Activated CD8-positive, alpha-beta memory T cell treated with anti-CD3 and anti-CD28 coated beads, Interleukin-2, amount 10 ng/mL, durations not matched to agents 7 days and 5 days (primary cell): ENCODE measurements at places on chromosomes 12 and 14. TPM values are rescaled to one million over a fixed set of nuclear protein-coding genes. Genes with fewer than 3 reads are reported as not detected.

GRCh38 chr12:1531153-1531653 lies 63.2 kb downstream of the FBXL14 start:
- DNase-seq, result no peak

DNA sequence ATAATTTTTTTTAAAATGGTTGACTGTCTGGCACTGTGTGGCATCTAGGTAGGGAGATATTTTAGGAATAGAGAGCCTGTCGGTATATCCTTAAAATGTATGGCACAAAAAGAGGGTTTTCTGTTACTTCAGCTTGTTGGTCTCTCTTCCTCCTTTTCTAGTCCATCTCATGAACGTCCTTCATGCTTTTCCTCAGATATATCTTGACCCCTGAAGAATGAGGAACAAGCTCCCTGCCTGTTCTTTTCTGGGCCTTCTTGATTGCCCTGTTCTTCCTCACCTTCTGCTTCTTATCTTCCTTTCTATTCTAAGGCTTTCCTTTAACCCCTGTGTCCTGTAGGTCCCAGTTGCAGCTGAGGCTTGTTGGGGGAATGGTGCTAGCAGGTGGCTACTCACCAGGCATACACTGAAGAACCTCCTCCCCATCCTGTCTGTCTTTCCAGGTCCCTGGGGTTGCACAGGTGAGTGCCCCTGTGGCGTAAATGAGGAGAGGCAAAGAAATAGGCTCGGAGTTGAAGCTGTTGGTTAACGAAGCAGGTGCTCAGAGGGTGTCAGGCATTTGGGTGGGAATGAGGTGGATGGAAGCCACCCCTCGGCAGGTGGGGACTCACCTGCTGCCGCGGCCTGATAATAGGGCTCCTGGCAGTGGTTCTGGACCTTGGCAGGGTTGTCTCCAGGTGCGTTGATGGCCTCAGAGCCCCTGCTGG lies 7.2 kb upstream of the C1R start:
- DNase-seq, result no peak

GRCh38 chr14:53925201-53925766 lies 31.3 kb downstream of the BMP4 start:
- DNase-seq, result no peak

CD163 gene
- not detected for total RNA-seq

GOLGA5 gene
- 18.5 TPM for total RNA-seq
